Occipital lobe (tissue), 3 donors: ENCODE measurements at places on chromosomes 13 and 19. TPM values are rescaled to one million over a fixed set of nuclear protein-coding genes. Genes with fewer than 3 reads are reported as not detected.

- DNase-seq = no peak
Observed at GRCh38 chr13:25059166-25059565, 36.8 kb upstream of the PABPC3 start.

The CEACAM20 gene
- total RNA-seq = not detected

DNA sequence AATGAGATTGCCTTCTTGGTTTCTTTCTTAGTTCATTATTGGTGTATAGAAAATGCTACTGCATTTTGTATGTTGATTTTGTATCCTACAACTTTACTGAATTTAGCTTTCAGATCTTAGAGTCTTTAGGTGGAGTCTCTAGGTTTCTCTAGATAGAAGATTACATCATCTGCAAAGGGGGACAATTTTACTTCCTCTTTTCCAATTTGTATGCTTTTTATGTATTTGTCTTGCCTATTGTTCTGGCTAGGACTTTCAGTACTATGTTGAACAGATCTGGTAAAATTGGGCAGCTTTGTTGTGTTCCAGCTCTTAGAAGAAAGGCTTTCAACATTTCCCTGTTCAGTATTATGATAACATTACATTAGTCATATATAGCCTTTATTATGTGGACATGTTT lies 101.0 kb upstream of the SPRY2 start:
- no peak for DNase-seq

- DNase-seq = no peak
Observed at GRCh38 chr13:102310691-102311418, 91.0 kb downstream of the FGF14 start.

DNA sequence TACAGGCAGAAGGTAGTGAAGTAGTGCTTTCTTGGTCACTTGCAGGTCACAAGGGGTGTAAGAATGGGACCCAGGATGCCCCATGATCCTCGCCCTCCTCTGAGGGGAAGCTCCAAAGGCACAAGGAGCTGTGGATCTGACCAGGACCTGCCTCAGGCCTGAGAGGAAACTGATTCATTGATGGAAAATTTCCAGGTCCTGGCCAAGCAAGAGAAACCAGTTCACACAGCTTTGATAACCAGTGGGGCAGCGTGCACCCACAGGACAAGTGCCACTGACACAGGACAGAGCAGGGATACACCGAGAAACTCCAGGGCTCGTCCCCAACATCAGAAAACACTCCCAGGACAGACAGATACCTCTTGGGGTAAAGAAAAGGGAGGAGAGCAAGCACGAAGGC lies 177.1 kb downstream of the RBM26 start:
- no peak for DNase-seq

- no peak for DNase-seq
Observed at GRCh38 chr13:110286833-110287819, 19.8 kb downstream of the COL4A1 start.

DNA sequence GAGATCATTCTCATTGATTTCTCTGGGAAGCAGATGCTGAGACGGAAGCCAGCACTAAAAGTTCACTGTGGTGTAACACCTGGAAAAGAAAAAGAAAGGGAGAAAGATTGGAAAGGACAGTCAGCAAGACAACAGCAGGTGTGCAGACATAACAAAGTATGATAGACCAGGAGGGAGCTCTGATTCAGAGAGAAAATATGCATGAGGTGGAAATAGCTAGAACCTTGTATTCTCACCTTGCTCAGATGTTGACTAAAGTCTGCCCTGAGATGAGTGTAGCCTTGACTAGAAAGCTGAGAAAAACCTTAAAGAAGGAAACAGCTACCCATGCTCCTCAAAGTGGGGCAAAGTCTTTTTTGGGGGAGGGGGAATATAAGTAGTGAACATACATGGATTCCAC lies 1711.8 kb downstream of the EFNB2 start:
- no peak for DNase-seq

- DNase-seq = peak; percentile 79
Observed at GRCh38 chr13:110138010-110138699, 168.8 kb downstream of the COL4A1 start.

GRCh38 chr13:66887088-66887487 lies 343.0 kb downstream of the PCDH9 start:
- no peak for DNase-seq

DNA sequence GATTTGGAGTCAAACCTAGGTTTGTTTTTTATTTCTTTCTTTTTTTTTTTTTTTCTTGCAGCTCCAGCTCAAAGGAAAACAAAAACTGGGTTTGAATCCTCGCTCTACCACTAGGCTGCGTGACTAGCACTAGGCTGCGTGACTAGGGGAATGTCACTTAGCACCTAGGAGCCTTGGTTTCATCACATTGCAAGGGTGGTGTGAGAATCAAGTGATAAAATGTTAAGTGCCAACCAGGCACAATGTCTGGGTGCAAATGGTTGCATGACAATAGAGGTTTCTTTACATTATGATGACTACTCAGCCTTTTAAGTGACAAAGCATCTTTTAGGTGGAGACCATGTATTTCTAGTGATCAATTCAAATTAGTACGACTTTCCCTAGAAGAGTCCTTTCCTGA lies 27.9 kb downstream of the RCBTB2 start:
- DNase-seq = no peak
